ENCODE measurements at places on chromosomes 3 and 15.

DNA sequence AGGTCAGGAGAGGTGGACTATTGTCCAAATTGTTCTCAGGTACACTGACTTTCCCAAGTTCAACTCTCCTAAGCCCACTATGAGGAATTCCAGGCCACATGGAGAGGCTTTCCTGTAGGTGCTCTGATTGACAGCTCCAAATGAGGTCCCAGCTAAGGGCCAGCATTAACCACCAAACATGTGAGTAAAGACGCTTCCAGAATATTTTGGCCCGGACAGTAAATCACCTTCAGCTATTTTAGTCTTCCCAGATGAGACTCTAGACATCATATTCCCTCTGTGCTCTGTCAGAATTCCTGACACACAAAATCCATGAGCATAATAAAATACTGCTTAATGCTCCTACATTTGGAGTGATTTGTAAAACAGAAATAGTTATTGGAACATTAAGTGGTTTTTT is 135.5 kb downstream of the TGFBR2 start:
- DNase-seq = no peak

DNA sequence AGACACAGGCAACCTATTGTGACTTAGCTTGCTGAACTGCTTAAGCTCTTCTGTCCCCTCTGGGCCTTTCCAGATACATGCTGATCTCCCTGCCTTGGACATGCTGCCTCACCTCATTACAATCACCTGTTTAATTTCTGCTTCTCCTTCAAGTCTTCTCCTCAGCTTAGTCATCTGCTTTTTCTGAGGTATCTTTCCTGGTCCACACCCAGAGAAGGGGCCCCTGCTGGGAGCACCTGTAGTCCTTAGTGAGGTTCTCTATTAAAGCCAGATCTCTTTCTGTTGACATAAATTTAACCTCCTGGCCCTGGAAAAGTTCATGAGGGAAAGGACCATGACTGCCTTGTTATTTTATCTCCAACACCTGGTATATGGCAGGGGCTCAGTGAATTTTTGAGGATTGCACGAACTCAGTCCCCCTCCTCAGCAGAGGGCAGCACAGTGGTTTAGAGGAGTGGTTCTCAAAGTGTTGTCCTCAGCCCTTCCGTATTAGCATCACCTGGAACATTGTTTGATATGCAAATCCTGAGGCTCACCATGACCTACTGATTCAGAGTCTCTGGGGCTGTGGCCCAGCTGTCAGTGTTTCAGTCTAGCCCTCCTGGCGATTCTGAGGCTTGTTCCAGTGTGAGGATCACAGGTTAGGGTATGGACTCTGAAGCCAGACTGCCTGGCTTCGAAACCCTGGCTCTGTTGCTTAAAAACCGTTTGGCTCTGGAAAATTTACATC is 12.7 kb downstream of the COL6A6 start:
- DNase-seq = no peak

DNA sequence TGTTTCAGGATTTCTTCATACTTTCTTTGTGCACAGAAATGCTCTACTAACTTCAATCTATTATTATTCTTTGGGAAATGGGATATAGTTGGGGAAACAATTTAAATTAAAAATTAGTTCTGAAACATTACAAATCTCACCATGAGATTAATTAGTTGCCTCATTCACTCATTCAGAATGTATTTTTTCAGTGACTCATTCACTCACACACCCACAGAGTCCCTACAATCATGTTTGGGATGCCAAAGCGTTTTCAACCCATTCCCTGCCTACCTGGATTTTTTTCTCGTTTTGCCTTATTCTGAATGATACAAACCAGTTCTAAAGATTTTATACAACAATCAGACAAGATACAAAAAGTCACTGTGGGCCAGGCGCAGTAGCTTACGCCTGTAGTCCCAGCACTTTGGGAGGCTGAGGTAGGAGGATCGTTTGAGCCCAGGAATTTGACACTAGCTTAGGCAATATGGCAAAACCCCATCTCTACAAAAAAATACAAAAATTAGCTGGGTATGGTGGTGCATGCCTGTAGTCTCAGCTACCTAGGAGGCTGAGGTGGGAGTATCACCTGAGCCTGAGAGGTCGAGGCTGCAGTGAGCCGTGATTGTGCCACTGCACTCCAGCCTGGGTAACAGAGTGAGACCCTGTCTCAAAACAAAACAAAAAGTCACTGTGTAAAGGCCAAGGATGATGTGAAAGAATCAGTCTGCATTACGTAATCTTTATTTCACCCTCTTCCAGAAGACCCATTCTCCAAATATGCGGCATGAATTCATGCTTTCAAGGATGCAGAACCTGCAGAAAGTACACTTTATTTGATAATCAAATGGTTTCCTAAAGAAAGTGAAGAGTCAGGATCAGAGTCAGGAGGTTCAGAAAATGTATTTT is 34.8 kb upstream of the ARHGEF3 start:
- DNase-seq = no peak

GRCh38 chr3:25229586-25229985 is 198.5 kb upstream of the RARB start:
- DNase-seq = no peak

GRCh38 chr3:35565048-35565447 is 74.3 kb upstream of the ARPP21 start:
- no peak for DNase-seq

DNA sequence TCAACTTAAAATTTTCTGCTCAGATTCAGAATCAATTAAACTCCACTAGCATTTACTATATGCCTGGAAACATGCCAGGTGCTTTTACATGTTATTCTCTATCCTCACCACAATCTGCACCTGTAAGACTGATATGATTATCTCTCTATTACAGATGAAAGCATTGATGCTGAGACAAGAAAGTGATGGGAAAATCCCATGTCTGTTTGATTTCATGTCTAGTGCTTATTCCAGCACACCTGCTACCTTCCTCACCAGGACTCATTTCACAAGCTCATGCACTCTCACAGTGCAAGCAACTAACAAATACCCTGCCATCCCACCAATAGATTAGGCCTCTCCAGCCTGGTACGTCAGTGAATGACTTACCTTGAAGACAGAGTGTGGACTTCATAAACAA is 25.0 kb upstream of the BCL6 start:
- DNase-seq = no peak

- DNase-seq = no peak
These were observed 30.7 kb downstream of the ATP13A5 start for GRCh38 chr3:193347521-193348501.

- DNase-seq = no peak
These were observed 33.7 kb upstream of the LIPC start for GRCh38 chr15:58398071-58398470.

- DNase-seq = peak; percentile 36
These were observed 781 bp upstream of the CYP1A1 start for GRCh38 chr15:74725845-74726773.

GRCh38 chr3:129994883-129995559 is 20.5 kb downstream of the TRH start:
- no peak for DNase-seq

GRCh38 chr3:116877968-116878367 is 168.4 kb downstream of the TUSC7 start:
- DNase-seq = no peak

- no peak for DNase-seq
These were observed 87.5 kb downstream of the PIK3CB start for GRCh38 chr3:138747225-138747624.

GRCh38 chr3:81554801-81555200 is 206.6 kb downstream of the GBE1 start:
- no peak for DNase-seq
